ENCODE measurements at places on chromosomes 7 and 10.
A peak's percentile ranks its signal among the peaks of the same experiment; 100 is the strongest.

DNA sequence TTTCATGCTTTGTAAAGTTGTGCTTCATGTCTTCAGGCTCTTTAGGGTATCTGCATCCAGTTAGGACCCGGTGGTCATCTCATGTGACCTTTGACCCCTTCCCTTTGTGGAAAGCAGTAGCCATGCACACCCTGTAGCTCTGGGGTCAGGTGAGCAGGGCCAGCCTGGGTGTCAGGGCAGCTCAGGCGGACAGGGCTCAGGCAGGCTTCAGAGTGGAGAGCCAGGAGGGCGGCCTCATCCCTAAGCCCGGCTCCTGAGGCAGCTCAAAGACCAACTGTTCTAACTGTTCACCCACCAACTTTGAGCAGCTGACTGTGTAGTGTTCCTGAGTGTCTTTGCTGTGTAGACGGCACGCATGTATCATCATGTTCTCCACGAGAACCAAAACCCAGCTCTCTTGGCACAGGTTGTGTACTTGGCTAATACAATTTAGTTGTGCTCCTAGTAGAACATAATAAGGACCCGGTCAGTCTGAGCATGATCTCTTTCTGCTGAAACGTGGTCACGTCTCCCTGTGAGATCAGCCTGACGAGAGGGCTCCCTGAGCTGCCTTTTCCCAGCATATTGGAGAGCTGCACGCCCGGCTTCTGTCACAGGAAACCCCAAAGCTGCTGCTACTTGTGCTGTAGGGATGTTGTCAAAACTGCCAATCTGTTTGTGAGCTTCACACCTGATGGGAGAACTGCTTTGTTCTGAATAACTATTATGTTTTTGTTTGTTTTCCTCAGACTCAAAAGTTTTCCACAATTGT lies 30.0 kb downstream of the EEPD1 start:
- DNase-seq = no peak

GRCh38 chr7:82384779-82385178 lies 58.8 kb downstream of the CACNA2D1 start:
- no peak for DNase-seq

DNA sequence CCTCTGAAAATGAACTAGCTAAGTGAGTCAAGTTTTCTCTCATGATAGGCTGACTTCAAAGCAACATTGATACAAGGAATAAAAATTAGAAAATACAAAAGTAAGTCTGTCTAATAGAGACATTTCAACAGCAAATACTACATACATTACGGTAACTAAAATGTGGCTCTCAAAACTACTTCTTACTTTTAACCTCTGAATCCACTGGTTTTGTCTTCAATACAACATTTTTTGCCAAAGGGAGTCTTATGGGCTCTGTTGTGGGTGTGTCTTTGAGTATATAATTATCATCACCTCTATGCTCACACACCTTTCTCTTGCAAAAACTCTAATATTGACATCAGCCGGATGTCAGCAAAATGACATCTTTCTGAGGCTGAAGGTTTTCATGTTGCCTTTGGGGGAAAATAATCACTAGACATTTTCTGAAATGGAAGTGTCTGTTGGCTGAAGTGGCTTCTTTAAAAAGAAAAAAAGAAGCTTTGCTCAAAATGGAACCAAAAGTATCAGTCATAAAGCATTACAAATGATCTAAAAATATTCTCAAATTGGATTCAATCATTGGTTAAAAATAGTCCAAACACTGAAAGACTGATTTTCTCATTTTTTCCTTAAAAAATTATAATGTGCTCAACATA lies 41.8 kb upstream of the FAM133B start:
- DNase-seq = no peak

GRCh38 chr7:155458878-155459699 lies 1.2 kb downstream of the EN2 start:
- DNase-seq = no peak

DNA sequence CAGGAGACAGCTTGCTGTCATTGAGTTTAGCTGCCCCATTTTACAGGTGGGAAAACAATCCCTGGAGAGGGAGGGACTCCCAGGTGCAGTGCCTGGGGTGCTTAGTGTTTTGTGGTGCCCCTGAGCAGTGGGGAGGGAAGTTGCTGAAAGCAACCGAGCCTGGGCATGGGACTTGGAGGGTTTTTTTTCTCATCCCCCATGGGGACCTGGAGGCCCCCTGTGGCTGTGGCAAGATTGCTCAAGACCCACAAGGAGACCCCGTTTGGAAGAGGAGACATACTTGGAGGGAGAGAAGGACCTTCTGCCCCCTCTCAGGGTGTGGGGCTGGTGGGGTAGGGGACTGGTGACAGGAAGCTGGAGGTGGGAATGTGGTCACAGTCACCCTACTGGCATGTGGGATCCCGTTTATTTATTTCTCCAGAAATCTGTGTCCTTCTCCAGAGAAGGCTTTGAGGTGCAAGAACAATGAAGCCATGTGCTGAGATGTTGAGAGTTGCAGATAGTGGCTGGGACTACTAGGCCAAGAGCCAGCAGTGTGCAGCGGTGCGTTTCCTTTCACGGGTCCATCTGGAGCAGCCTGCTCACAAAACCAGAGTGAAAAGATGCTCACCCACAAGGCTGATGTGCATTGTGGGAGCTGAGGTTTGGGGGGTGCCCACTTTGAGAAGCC lies 21.5 kb downstream of the ZMIZ1 start:
- DNase-seq = no peak

- no peak for DNase-seq
Observed at GRCh38 chr10:49107111-49107886, 8.0 kb downstream of the VSTM4 start.

- no peak for DNase-seq
Observed at GRCh38 chr10:63574011-63574410, 52.8 kb downstream of the REEP3 start.

- no peak for DNase-seq
Observed at GRCh38 chr10:69835875-69836730, 34.4 kb downstream of the COL13A1 start.

DNA sequence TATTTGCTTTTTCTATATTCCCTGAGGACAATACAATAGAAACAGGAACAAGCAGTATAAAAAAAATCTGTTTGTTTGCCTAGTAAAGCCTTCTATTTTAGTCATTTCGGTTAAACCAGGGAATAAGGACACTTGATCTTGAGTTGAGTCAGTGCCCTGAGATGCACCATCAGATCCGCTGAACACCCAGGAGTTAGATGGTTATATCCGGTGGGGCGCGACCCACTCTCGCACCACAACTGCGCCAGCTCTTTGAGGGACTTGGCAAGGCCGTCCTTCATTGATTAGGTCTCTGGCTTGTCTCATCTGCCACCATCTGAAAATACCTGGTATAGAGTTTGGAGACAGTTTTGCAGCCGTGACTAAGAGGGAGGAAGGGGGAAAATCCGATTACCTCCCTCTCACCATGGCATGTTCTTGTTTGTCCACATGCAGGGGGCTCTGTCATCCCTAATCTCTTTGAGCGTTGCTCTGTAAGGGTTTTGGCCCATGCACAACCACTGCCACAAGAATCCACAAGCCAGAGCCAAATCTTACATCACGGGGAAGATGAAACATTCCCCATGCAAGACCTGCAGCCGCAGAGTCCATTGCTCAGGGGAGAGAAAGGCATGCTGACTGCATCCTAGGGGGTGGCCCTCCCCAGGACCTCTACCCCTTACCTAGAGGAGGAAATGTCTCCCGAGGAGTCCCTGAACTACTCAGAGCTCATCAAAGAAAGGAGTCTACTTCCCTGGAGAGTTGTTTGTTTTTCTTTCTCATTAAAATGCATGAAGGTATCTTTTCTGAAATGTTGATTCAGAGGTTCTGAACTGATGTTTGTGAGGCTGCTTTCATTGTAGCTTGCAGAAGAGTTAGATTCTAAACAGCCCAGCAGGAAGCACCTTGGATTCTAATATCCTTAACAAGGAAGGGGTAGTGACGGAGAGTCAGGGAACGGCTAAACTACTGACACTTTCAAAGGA lies 101.6 kb upstream of the FAM171A1 start:
- no peak for DNase-seq

GRCh38 chr7:53205006-53205405 lies 169.6 kb downstream of the POM121L12 start:
- DNase-seq = no peak

GRCh38 chr7:20980232-20980631 lies 193.5 kb upstream of the SP8 start:
- DNase-seq = no peak

- no peak for DNase-seq
Observed at GRCh38 chr10:110859973-110860376, 11.8 kb upstream of the PDCD4 start.

DNA sequence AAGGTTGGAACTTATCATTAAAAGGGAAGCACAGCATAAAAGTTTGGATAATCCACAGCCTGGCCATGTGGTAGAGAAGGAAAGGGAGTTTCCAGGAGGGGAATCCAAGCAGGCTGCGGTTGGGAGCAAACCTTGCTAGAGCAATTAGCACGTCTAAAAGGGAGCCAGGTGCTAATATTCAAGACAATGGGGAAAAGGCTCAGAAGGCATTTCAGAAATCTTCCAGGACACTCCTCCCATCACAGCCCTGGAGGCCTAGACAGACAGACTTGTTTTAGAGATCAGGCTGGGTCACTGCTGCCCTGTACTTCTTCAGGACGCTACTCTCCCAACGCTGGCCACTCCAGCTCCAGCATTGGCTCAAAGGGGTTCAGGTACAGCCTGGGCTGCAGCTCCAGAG lies 96.2 kb upstream of the KAT6B start:
- DNase-seq = no peak

DNA sequence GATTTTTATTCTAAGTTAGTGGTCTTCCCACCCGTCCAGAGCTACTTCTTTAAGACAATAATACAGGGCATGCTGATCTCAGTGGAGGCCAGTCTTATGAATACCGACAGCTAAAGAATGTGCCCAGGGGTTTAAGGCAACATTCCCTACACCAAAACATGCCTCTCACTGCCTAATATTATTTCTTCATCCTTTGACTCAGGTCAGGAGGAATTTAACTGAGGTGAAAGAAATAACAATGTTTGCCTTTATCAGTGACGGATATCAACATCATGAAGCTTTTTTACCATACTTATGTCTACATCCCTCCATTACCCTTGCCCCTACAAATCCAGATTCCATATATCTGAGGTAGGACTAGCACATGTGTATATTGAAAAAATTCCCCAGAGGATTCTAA lies 33.3 kb upstream of the TES start:
- no peak for DNase-seq

DNA sequence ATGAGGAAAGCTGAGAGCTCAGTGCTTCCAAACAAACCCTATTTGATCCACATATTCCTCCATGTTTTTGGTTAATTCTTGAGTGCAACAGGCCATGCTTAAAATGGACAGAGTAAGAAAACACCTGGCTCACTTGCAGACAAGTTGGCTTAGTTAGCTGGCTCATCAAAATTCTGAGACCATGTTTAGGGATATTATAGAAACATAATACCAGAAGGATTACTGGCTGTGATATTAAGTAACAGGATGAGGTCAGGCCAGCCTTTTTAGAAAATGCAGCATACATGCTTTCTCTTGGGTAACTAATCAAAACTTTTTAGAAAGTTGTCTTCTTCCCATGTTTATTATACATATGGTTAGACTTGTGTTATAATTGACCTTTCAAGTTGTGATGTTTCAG lies 867.2 kb upstream of the LRRTM3 start:
- no peak for DNase-seq

GRCh38 chr10:71082960-71083715 lies 129.2 kb upstream of the UNC5B start:
- DNase-seq = no peak

- DNase-seq = no peak
Observed at GRCh38 chr7:116843378-116843777, 19.0 kb upstream of the CAPZA2 start.

GRCh38 chr10:101188942-101189341 lies 40.3 kb downstream of the LBX1 start:
- no peak for DNase-seq

DNA sequence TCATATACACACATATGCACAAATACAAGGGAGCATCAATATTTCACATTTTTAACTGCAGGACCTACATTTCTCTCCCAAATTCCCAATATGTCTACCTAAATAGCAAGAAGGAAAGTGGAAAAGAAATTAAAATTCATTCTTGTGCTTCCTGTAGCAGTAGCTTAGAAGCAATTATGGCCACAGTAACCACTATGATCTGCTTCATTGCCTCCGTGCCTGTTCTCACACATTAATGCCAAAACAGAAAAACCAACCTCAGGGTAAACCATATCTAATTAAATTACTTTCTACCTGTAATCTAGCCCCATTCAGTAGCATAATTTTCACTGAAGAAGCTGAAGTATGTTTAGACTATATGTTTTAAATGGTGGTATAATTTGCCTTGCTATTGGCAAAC lies 55.2 kb downstream of the HYCC1 start:
- no peak for DNase-seq

GRCh38 chr10:62830679-62831078 lies 14.5 kb upstream of the EGR2 start:
- no peak for DNase-seq

DNA sequence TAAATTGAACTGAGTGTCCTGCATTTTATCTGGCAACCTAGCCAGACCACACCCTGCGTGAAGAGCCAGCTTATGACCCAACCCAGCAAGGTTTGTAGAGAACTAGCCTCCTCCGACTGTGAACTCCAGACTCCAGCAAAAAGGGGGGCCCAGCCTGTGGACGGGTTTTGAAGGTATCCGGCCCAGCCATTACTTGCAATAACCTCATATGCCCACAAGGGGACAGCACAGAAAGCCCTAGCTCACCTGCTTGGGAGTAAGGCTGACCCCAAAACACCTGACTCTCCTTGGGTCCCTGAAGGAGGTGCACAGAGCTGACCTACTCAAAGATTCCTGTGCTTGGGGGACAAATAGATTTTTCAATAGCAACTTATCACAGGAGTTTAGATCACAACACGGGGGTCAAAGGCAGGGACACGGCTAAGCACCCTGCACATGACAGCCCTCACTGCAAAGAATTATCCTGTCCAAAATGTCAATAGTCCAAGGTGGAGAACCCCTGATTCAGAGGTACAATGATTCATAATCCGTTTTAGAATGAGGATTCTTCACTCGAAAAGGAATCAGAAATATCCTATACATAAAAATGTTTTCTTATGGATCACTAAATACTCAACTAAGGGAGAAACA lies 4.6 kb downstream of the TRPV6 start:
- peak; percentile 10 for DNase-seq

GRCh38 chr7:46131916-46132795 lies 211.1 kb upstream of the IGFBP3 start:
- DNase-seq = no peak

DNA sequence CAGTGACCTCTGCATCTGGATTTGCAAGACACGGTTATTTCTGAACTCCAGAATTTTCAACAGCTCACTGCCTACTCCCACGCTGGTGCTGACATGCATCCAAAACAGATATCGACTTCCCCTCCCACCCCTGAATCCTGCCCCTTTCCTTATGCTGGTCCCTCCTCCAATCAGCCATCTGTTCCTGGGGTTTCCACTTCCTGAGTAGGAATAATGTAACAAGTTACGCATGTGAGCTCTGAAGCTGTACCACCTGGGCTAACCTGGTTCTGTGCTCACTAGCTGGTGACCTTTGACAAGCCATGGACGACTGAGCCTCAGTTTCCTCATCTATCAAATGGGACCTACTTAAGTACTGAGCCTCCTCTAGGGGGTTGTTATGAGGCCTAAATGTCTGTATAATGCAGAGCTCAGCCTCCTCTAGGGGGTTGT lies 1.7 kb upstream of the NCAPG2 start:
- DNase-seq = no peak
